ENCODE measurements at places on chromosomes 3 and 15. TPM values are rescaled to one million over a fixed set of nuclear protein-coding genes. Genes with fewer than 3 reads are reported as not detected.
A peak's percentile ranks its signal among the peaks of the same experiment; 100 is the strongest.

The CCDC191 gene
- total RNA-seq = 4.0 TPM

DNA sequence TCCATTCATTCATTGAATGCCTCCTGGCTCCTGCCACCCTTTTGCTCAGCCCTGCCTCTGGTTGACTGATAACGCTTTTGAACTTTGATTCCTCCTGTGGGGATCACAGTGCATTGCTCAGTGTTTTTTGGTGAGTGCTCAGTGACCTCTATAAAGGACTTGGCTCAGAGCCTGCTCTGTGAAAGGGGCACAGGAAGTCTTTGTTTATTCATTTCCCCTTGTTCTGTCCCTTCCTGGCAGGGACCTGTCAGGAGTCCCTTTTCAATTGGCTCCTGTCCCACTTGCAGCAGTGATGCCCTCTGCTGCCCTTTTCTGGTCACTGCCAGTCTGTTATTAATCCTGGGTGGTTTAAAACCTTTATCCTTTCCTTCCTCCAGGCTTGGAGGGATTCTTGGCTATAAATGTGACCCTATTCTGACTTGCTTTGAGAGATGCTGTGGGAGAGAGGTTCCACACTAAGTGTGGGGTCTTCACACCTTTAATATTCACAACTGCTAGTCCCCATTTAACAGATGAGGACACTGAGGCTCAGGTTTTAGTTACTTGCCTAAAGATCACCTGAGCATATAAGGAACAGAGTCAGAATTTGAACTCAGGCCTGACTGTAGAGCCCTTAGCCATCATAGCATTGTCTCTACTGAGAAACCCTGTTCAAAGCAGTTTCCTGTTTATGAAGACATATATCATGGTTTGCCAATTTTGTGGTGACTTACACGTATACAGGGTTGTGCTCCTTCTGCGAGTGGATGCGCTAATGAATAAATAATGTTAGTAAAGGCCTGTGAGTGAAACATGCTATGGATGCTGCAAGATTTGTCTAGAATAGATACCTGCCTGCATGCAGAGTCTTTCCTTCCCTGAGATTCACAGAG is 23.2 kb upstream of the TATDN2 start:
- no peak for DNase-seq

- DNase-seq = no peak
Observed at GRCh38 chr3:83063446-83063845, 1302.0 kb upstream of the GBE1 start.

DNA sequence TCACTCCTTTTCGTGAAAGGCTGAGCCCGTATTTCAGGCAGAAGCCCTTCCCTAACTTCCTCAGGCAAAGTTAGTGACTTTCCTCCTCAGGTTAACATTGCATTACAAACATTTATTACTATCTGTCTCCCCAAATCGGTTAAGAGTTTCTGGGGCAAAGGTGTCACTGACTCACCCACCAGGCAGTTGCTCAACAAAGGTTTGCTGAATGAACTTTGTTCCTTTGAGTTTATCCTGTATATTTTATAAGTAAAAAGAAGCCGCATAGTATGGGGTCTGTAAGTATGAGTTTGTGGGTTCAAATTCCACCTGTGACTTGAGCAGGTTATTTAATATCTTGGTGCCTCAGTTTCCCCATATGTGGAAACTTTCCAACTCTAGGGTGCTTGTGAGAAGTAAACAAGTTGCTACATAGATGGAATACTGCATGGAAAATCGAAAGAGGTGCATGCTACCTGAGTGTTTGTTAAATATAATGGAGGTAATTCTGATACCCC is 177.7 kb downstream of the THRB start:
- no peak for DNase-seq

The CLSTN2 gene
- total RNA-seq = under 0.01 TPM

The ADAM10 gene
- total RNA-seq = 137 TPM

- no peak for DNase-seq
Observed at GRCh38 chr3:143601723-143602484, 246.4 kb downstream of the SLC9A9 start.

DNA sequence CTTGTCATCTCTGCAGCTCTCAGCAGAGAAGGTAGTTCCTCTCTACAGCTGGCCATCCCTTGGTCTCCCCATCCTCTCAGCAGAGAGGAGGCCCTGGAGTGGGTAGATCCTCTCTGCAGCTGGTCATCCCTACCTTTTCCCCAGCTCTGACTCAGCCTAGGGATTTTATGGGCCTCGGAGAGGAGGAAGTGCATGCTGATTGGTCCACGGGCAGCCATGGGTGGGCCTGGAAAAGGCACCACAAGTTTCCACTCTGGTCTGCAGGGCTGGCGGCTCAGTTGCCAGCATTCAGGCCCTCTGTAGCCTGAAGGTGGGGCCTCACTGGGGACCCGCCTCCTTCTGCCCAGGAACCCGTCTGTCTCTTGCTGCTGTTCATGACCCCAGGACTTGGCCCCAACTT is 36.9 kb downstream of the NR1D2 start:
- no peak for DNase-seq

DNA sequence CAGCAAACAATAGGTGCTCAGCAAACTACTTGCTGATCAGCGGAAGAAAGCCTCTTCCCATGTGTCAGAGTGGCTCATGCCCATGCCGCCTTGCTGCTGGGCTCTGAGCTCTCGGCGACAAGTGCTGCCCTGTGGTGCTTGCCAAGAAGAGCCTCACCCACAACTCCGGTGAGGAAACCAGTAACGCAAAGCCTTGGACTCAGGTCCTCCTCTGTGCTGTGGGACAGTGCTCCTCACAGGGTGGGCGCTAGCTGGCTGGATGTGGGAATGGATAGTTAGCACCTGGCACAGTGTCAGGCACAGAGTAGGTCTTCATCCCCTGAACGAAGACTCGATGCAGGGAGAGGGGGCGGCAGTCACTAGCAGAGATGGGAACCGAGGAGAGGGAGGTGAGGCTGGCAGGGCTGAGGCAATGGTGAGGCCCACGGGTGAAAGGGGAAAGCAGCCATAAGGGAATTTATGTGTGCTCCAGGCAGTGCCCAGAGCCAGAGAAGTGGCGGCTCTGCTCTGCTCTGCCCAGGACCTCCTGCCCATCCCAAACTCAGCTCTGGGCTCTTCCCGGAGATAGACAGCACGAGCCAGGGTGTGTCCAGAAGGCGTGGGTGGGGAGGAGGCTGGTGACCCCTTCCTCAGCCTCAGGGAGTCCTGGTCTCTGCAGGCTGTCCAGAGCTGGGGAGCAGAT is 55.7 kb downstream of the IQSEC1 start:
- DNase-seq = peak; percentile 77

The TEX55 gene
- total RNA-seq = not detected

DNA sequence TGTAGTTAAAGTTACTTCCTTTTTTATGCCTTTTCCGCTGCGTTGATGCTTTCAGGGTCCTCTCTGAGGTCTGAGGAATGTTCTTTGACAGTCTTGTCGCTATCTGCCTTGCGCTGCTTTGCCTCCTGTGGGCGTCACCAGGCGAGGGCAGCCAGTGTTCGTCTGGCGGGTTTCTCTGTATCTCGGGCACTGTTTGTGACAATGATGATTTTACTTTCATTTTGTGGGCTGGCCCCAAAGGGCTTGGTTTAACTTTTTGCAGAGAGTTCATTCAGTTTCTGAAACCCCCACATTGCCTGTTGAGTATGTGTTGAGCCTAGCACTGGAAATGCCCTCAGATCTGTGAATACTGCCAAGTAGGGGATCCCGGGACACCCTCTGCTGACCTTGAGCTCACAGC is 24.6 kb upstream of the SACM1L start:
- no peak for DNase-seq

DNA sequence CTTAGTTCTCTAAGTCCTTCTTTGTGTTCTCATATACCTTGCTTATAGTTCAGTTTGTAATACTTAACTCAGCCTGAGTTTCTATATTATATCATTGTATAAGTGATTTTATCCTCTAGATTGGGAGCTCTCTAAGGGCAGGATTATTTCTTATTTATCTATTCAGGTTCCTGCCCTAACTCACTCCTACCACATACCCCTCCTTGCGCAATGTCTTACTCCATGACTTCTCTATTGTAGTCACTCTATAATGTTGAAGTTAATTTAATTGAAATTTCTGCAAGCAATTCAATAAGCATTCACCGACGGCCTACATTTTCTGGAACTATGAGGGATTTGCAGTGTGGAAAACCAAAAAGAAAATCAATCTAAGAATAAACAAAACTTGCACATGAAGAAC is 3.6 kb upstream of the OR5K4 start:
- DNase-seq = no peak

- no peak for DNase-seq
Observed at GRCh38 chr3:193481436-193481835, 73.3 kb downstream of the ATP13A4 start.

DNA sequence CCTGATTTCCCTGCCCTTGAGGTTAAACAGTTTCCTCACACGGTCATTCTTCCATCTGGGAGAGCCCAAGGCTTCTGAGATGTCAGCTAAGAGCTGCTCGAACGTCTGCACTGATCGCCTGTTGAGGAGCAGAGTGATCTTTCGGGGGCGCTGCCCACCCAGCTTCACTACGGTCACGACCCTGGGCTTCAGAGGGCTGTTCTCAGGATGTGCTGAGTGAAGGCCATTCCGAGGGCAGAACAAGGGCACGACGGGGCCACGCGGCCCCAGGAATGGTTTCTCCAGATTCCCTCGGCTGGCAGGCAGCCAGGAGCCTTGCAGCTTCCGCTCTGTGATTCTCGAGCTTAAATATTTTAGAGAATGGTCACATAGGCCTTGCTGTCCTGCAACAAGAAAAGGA is 25.7 kb downstream of the DCLK3 start:
- no peak for DNase-seq

The ADGRG7 gene
- total RNA-seq = not detected

GRCh38 chr3:9815986-9816385 is 5.9 kb downstream of the TTLL3 start:
- DNase-seq = peak; percentile 42

DNA sequence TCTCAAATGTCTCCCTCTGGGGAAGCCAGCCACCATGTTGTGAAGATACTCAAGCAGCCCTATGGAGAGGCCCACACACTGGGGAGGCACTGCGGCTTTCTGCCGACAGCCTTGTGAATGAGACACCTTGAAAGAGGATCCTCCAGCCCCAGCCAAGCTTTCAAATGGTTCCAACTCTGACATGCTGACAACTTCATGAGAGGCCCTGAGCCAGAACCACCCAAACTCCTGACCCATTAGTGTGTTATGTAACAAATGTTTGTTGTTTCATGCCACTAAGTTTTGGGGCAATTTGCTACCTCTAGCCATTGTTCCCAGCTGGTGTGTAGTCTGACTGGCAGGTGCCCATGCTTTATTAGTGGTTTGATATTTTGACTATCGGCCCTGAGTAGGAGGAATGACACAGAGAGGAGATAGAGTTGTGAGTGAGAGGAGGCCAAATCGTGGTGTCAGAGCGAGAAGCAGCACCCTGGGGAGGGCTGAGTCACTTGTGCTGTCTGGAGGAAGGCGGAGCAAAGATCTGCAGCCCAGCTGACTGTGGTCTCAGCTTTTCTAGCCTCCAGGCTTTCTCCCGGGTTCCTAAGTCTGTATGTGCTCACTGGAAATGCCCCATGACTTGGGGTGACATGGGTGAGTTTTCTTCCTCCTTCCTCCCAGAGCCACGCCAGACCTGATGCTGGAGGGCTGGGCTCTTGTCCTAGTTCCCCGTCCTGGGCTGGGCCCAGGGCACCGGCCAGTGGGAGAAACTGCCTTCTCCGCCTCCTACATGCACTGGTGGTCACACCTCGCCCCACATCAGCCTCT is 56.7 kb upstream of the BLM start:
- DNase-seq = peak; percentile 98

DNA sequence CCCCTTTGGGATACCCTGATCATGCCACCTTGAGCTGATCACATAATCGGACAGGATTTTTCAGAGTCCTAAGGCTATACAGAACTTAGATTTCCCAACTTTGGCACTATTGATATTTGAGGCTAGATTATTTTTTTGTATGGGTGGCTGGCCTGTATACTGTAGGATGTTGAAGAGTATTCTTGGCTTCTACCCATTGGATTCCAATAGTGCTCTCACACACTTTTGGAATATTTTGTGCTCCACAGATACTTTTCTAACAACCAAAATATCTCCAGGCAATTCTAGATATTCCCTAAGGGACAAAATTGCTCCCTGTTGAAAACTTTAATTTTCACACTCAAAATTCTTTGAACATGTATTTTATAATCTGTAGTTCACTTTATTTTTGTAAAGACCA is 125.1 kb downstream of the ABI3BP start:
- no peak for DNase-seq

GRCh38 chr3:117499189-117499870 is 789.8 kb downstream of the TUSC7 start:
- DNase-seq = no peak

Measured in osteoblast (primary cell).